NCI-H2171 (cell line): ENCODE measurements at places on chromosomes 11 and 22.

GRCh38 chr11:78649361-78650215, 74.9 kb upstream of the NARS2 start:
- no peak for DNase-seq

DNA sequence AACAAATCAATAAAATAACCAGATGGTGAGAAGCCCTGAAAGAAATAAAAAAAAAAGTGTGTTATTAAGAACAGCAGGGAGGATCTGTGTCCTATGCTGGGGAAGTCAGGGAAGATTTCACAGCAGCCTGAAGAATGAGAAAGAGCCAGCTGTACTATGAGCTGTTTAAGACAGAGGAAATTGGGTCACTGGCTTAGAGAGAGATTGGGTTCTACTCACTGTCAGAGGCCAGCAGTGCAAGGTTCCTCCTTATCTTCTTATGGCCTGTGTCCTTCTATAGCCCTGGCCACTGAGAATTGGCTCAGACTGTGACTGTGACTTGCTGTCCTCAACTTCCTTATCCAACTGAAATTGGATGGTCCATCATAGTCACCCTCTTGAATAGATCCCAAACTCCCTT, 54.8 kb upstream of the FDX1 start:
- DNase-seq: no peak

DNA sequence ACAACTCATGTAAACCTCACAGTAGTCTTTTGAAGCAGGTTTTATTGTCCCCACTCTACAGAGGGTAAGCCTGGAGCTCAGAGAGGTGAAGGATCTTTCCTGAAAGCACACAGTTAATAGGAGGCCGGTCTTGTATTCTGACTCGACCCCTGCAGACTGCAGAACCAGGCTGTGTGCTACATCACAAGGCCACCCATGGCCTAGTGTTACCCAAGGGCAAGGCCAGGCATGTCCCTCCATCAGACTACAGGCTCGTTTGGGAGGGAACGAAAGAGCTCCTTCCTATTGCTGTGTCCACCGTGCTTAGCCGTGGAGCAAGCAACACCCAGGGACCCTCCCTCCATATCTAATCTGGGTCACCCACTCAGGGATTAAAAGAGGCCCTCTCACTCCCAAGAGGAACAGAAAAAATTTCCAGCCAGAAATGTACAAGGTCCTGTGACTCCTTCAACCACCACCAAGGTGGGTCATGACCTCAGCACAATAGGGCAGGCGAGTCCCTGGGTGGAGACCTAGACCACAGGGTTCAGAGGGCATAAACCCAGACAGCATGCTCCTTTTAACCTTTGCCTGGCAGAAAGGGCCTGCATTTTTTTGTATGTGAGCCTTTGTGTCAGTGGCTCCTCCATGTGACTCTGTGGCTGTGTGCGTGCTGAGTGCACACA, 6.3 kb upstream of the SMIM35 start:
- no peak for DNase-seq

DNA sequence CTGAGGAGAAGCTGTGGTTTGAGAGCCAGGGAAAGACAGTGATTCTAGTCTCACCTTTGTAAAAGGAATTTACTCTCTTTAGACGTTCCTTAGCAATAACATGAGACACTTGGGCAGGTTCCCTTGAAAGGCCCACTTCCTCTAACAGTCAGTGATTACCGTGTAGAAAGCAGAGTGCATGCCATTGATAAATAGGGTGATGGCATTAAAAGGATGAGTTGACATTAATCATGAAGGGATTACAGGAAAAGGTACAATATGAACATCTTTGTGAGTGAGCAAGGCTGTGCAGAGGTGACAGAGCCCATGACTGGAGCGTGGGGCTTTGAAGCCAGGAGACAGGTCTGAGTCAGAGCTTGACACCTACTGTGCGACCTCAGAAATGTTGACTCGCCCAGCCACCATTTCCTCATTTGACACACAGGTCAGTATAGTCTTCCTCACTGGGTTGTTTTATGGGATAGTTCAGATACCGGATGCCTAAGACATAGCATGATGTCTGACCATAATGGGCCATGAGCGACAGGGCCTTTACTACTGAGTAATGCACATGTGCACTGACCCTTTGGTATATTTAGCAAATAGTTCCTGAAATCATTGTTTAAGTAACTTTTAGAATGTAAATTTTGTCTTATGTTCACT, 341.7 kb upstream of the MTNR1B start:
- DNase-seq: no peak

GRCh38 chr11:72766152-72766902, 14.1 kb upstream of the ARAP1 start:
- DNase-seq: no peak

GRCh38 chr22:46671824-46672432, 51.7 kb downstream of the GRAMD4 start:
- no peak for DNase-seq

GRCh38 chr11:75982309-75982708, 167.3 kb downstream of the UVRAG start:
- DNase-seq: no peak

- no peak for DNase-seq
Observed at GRCh38 chr11:60932605-60933356, 8.5 kb downstream of the TMEM132A start.
